ENCODE measurements at places on chromosomes 11 and 22.

DNA sequence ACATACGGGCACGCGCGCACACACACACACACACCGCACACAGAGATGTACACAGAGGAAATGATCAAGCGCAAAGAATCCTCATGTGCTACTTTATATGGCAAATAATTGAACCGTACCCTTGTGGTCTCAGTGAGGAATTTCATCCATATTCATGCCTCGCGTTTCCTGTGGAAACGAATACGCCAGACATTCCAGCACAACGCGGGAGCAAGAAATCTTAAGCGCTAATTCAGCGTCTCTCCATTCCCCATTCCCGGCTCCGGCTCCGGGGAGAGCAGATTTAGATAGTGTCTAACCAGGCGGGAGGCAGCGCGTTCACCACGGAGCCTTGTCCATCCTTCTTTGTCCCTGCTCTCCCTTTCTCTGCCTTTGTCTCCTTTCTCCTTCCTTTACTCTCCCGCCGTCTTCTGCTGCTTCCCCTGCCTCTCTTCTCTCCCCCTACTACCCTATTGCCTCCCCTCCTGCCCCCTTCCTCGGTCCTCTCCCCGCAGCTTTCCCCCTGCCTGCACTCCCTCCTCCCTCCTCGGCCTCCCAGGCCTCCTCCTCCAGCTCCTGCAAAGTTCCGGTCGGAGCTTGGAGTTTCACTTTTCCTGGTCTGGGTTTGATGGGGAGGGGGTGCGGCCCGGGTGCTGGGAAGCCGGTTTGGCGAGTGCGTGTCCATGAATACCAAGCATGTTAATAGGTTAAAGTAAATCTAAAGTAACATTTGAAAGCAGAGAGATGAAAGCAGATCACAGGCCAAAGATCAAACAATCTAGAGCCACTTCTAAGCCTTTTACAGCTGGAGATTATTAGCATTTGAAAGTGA is 579.3 kb downstream of the BUD13 start:
- no peak for DNase-seq

GRCh38 chr11:36009473-36009872 is 65.6 kb downstream of the LDLRAD3 start:
- no peak for DNase-seq

GRCh38 chr22:37211866-37212173 is 457 bp downstream of the SSTR3 start:
- DNase-seq = no peak

DNA sequence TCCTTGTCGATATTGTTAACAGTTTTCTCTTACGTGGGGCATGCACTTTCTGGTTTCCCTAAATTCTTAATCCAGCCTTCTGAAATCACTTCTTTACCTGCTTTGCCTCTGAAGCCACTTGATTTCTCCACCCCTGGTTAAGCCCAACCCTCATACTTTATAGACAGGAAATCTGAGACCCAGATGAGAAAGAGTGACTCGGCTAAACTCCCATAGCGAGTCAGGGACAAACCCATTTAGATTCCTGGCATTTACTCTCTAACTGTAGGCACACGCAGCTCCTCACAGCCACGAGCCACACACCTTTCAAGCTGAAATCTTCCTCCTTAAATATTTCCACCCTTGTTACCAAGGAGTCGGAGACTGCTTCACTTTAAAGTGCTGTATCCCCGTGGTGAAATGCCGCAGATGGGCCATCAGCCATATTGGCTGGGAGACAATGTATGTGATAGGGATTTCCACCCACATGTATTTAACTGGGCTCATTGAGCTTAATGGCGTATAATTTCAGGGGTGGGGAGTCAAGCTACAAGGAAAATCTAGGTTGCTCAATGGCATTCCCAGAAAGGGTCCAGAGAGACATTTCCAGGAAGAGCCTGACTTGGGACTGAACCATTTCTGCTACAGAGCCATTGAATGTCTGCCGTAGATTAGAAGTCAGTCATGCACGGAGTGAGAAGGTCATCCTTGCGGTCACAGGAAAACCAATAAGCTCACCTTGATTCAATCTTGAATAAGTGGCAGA is 49.9 kb upstream of the GRK3 start:
- DNase-seq = no peak

DNA sequence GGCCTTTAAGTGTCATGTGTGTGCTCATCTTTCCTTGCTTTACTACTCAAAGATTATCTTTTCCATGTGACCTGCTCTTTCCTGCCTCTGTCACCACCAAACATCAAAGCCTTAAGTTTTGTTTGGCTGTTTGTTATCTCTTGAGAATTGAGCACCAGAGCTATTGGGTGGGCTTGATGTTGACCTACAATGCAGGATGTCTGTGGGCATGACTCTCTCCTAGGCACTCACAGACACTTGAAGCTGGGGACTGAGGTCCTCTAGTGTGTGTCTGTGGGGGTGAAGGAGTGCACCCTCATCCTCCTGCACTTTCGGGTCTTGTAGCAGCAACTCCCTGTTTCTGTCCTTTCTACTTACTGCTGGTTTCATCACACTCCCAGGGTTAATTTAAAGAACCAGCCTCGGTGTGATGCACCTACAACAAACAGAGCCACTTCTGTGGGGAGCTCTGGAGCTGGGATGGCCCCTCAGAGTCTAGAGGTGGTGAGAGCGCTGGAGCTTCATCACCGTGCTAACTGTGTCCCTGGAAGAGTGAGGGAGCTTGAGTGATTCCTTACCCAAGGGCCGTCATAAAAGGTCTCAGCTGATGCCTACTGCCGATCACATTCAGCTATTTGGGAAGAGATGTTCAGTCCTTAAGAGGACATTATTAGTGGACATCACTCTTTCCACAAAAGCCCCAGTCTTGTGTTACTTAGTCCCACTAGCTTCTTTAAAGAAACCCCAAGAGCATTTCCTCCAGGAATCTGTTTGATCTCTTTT is 56.3 kb downstream of the LRRC74B start:
- no peak for DNase-seq

GRCh38 chr11:122313581-122313980 is 197.6 kb upstream of the BLID start:
- no peak for DNase-seq

- DNase-seq = peak; percentile 13
These were observed 25.6 kb downstream of the OR2AG2 start for GRCh38 chr11:6746086-6746618.

- DNase-seq = no peak
These were observed 220.7 kb downstream of the SWAP70 start for GRCh38 chr11:9884601-9885000.

DNA sequence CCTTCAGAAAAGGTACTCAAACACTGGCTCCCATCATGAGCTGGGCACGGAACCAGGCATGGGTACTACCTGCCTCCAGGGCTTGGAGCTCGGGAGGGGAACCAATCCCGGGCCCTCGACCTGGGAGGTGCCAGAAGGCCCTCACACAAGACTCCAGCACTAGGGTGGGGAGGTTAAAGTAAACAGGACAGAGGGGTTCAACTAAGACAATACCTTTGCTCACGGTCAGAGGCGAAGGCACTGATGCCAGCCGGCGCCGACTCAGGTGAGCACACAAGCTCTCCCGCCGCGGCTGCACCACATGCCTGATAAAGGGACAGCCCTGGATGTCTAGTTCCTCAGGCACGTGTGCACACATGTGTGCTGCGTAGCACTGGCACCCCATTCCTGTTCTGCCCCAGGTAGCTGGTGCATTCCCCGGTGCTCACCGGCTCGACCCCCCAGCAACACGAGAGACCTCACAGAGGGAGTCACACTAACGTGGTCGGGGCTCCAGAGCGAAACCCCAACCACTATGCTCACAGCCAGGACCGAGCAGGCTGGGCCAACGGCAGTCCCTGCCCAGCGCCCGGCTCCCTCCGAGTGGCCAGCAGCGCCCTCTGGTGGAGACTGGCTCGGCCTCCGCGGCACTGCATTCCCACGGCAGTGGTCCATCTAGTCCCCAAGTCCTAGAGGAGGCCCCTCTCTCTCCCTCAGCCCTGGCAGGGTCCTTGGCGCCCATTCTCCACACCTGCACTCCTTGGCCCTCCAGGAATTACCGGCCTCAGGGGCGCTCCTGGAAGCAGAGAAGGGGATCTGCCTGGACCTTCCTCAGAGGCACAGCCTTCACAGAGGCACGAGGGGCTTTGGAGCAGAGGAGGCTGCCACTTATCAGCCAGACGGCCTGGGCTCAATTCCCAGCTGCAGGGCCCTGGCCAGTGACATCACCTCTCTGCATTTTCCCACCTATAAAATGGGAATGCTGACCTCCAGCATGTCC is 28.8 kb upstream of the MOB2 start:
- peak; percentile 49 for DNase-seq

DNA sequence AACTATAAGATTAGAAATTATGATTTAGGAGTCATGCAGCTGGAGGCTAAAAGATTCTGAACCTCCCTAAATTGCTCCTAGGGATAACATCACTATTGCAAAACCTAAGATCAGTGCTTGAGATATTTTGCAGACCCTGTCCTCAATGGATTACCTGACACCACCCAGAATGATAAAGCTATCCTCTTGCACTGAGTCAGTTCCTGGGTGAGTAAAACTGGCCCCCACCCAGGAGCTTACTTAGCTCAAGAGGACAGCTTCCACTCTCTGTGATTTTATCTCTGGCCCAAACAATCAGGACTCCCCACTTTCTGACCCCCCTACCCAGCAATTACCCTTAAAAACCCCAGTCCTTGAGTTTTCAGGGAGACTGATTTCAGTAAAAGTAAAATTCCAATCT is 2074.4 kb upstream of the RAG2 start:
- DNase-seq = no peak

DNA sequence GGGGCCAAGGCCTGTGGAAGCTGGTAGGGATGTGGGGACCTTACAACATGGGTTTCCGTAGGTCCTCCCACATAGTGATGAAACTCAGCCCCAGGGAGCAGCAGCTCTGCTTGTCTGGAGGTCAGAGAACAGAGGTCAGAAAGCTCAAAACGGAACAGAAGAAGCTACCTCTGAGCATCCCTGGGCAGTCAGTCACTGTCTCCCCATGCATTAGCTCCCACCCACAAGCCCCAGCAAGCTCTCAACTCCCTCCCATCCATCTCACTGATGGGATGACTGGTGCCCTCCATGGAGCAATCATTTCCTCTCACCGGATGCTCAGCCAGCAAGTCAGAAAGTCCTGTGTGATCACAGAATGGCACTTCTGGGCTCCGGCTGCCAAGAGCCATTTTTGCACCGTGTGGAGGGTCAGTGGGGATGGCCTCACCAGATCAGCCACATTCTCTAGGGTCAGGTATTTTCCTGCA is 1.9 kb downstream of the TPP1 start:
- DNase-seq = no peak

All from pons (tissue), 1 donor.